ENCODE measurements at places on chromosomes 3 and 15. TPM values are rescaled to one million over a fixed set of nuclear protein-coding genes. Genes with fewer than 3 reads are reported as not detected.

DNA sequence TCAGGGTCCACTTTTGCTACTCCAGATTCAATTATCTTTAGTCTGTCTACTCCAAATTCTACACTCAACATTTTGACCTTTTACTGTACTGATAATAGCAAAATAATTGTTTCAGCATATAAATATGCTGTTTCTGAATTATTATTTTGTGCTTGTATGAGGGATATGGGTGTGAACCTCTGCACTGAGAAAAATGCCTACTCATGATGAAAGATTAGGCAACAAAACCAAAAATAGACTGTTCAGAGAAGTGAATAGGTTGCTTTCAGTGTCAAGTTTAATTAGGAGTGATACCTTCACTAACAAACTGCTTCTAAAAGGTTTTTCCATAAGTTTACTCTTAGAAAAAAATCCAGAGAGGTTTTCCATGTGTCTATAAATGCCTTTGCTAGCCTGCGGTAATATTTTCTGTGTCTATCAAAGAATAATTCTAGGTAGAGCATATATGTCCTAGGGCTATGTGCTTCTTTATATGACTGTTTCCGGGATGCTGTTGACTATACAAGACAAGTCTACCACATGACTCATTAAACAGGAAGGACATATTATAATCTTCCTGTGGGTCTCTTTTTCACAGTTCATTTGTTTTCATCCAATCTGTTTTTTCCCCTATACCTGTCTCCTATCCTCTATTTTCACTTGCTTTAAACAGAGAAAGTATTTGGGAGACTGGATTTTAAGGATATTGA, 218.5 kb upstream of the TTC14 start:
- no peak for DNase-seq

DNA sequence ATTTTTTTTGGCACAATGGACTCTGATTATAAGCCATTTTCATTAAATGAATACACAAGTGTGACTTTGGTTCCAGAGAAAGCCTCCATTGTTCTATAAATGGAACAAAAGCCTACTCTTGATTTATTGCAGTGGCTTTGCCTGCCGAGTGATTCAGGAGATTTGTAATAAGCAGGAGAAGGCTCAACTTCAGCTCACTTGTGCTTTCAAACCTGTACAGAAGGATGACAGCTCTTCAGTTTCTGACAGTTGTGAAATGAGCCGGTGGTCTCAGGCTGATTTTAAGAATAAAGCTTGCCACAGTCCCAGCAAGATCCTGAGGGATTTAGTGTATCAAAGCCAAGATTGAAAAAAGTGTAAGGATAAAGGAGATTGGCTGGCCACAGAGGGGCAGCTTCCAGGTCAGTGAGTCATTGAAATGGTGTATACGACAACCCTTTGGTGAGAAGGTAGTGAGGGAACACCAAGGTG, 438.8 kb upstream of the TGFBR2 start:
- no peak for DNase-seq

- peak; percentile 88 for DNase-seq
These were observed 76.9 kb upstream of the ABI3BP start for GRCh38 chr3:101069901-101070798.

CCRL2 gene
- 0.80 TPM for polyA plus RNA-seq

GRCh38 chr3:187207624-187208023, 10.3 kb downstream of the RTP1 start:
- no peak for DNase-seq

SLC9C1 gene
- 0.07 TPM for polyA plus RNA-seq

IRAK2 gene
- polyA plus RNA-seq, result 1.3 TPM

DNA sequence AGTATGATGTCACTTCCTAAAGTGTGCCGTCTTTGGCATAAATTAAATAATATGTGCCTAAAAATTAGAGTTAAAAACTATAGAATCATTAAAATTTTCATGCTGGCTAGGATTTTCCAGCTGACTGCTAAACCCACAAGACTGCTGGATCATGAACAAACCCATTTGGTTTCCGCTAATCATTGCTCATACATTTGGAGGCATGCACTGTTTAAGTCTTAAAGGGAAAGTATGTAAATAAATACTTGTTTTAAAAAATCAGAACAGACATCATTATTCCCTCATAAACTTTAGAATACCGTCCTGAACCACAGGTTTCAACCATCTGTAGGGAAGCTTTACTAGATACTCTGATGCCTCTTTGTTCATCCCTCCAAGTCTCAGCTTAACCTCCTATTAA, 26.5 kb downstream of the ATP6V1A start:
- DNase-seq, result no peak

Data from pancreas (tissue), 10 donors.